Kidney glomerular epithelial cell (primary cell): ENCODE measurements at places on chromosomes 2 and 18.

DNA sequence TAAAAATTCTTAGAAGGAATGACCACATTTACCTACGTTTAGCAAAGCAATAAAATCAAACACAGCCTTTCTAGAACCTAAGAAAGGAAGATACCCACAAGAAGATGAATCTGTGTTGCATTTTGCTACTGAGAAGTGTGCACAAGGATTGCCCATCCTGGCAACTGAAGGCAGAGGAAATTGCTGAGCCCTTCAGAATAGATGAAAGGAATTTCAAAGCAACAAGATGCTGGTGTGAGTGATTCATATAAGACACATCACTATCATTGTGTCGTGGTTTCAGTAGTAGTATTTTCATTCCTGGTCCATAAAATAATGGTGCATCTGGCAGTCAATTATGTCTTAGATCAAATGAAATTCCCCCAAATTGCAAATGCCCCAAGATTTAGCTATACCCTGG lies 48.4 kb upstream of the ANKRD44 start:
- DNase-seq = peak; percentile 31

DNA sequence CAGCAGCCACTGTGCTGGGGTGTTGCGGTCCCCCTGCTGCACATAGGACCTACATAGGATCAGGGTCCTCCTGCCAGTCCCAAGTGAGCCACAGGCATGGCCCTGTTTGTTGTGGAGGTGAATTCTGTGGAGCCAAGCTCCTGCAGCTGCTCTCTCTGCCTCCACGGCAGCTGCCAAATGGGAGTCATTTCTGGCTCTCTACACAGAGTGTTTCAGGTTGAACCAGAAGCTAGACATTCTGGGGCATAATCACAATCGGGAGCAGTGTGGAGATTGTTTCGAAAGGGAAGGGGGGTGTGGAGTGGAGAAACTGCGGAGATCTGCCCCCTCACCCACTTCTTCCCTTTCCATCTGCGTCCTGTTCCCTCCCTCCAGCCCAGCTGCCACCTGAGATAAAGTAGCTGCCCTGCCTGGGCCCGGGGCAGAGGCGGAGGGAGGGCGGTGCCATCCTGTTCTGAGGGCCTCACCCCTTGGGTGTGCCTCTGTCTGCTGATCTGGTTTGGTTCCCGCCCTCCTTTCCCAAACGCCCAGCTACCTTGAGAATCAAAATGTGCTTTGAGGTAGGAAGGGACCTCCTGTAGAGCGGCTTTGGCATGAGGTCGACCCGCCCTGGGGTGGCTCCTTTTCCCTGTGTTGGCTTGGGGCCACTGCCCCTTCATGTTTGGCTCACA lies 139.4 kb downstream of the WDSUB1 start:
- DNase-seq = no peak

GRCh38 chr2:241595600-241596140 lies 37.1 kb downstream of the BOK start:
- no peak for DNase-seq

DNA sequence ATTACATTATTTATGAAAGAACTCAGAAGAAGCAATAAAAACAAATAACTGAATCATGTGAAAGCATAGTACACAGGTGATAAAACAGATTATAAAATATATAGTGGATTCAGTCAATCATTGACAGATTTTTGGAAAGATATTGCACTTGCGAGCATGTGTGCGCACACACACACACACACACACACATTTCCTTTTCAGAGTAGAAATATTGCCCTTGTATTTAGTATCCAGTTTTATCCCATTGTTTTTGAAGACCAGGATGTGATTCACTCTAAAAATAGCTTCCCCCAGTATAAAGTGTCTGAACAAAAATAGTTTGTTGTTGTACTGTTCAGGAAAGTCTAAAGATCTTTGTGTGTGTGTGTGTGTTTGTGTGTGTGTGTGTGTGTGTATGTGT lies 145.5 kb downstream of the CALCRL start:
- DNase-seq = peak; percentile 35

GRCh38 chr2:9179572-9180201 lies 26.9 kb upstream of the ASAP2 start:
- DNase-seq = peak; percentile 36

DNA sequence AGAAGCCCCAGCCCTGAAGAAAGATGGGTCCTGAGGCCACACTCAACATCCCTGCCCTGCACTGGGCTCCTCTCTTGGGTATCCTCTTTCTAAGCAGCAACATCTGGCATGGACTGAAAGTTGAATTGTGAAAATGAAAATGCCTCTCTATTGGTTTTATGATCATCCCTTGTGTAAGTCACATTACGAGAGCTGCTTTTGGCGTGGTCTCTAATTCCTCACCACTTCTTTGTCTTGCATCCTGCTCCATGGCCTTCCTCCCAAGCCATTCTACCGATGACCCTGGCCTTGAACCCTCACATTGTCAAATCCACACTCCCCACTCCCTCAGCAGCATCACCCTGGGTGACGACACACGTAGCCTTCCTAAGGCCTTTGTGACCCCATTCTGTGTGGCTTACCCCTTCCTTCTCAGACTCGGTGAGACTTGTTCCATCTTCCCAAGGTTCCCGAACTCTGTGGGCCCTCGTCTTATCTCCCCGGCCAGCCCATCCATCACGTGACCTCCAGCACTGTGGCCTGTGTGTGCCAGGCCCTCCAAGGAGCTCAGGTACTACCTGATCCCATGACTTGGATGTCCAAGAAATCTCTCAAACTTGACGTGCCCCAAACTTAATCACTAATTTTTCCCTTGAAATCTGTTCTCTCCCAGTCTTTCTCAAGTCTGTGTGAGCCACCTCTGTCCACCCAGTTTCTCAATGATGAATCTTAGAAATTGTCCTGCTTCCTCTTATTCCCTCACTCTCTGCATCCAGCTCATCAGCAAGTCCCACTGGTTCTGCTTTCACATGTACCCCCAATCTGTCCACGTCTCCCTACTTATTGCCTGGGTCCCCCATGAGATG lies 194.7 kb upstream of the HS6ST1 start:
- no peak for DNase-seq

DNA sequence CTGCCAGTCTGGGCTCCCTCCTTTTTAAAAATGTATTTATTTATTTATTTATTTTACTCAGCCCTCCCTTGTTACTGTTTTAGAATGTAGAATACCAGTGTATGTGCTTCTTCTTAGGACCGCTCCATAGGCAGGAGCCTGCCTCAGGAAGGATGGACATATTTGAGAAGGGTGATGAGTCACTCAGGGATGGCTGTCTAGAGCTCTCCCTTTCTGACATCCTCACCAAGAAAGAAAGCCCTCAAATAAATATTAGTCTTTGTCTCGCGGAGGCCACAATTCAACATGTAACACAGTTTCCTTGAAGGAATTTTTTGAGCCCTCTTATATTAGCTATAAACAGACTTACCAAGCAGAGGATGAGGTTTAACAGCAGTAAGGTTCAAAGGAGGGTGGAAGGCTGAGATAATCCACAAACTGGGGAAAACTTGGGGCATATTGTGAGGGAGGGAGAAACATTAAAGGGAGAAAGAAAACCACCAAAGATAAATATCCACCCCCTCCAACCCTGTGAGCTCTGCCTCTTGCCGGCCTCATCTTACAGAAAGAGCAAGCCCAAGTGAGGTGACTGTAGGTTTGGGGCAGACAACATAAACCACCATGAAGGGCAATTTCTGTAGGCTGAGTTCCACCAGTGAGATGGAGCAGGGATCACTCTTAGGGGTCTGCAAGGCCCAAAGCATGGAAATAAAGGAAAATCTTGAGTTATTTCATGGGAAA lies 163.4 kb downstream of the LRRTM1 start:
- no peak for DNase-seq

- no peak for DNase-seq
Observed at GRCh38 chr2:230872968-230873660, 8.4 kb downstream of the ITM2C start.

GRCh38 chr2:67466734-67467133 lies 69.6 kb downstream of the ETAA1 start:
- no peak for DNase-seq

DNA sequence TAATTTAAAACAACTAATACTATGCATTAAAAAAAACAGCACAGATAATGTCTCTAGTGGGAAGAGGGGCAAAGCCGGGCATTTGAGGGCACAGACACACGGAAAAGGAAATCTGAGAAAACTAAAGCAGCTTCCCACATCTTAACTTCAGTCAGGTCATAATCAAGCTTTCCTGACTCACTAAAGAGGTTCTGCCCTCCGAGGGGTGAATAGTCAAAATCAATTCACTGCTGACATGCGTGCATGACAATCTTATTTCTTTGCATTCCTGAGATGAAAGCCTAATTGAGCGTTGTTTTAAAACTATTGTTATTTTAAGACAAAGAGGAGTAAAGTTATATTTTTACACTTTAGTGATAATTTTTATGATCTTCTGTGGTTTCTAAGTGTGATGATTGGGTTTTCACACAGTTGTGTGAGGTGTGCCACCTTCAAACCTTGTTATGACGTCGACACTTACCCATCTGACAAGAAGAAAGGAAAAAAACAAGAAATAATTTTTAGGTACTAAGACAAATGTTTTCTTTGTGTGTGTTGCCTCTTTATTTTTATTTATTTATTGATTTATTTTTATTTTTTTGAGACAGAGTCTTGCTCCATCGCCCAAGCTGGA lies 90.9 kb downstream of the GATA6 start:
- no peak for DNase-seq

DNA sequence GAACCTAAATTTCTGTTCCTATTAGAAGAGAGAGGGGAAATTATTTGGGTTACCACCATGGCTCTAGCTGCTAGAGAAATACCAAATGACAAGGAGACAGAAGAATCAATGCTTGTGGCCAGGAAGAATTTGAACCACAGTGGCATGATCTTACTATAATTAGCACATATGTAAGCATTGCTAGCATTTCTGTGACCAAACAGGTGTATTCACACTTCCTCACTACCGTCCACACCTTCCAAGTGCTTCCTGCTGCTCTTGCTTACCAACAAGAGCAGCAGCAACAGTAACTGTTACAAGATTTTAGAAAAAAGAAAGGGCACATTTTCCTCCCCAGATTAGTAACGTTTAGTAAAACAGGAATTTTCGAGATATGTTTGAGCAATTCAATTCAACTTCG lies 60.5 kb downstream of the CDH7 start:
- DNase-seq = no peak

- DNase-seq = no peak
Observed at GRCh38 chr2:237732790-237733381, 65.7 kb upstream of the RBM44 start.

- DNase-seq = no peak
Observed at GRCh38 chr2:96647681-96648080, 5.1 kb downstream of the FER1L5 start.

DNA sequence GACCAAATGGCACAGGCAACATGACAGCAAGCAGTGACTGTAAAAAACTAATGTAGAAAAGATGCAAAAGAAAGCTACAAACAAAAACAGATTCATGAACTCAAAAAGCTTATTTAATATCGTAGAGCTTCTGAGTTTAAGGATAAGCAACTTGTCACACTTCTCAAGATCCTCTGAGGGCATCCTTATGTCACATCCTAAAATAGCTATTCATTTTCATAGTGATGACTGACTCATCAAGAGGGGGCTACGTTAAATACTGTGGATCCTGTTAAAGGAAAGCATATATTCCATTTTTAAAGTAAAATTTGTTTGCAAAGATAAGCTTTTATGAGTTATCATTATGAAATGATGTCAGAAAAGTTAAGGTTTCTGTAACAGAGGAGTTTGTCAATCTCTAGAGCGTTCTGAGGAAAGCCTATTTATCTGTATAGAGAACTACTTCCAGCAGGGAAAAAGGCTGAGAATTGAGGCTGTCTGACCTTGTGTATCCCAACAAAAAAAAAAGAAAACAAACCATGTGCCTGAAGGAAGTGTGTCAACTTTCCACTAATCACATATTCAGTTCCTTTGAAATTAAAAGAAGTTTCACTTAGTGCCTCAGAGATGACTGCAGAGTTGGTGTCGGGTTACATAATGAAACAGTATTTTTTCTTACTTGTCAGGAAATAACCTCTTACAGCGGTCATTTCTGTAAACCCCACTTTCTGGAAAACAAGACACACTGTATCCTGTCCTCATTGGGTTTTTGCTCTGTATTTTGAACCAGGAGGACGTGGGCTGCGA lies 115.5 kb downstream of the ESCO1 start:
- no peak for DNase-seq

GRCh38 chr2:118146315-118147283 lies 58.3 kb downstream of the INSIG2 start:
- no peak for DNase-seq

DNA sequence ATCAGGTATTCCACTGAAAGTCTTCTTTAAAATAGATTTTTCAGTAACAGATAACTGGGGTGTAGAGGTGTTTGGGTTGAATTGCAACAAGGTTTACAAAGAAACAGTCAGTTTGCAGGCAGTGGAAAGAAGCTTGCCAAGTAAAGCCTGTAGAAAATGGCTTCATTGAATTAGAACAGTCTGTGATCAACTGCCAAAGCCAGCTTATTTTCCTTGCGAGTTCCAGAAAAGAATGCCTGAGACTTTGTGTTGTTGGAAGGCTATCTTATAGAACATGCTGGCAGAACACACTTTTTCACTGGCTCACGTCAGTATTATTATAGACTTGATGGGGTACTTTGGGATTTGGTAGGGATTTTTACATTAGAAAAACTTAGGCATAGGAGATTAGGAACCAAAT lies 601.0 kb downstream of the XIRP2 start:
- no peak for DNase-seq

GRCh38 chr2:108587621-108588020 lies 53.4 kb downstream of the LIMS1 start:
- peak; percentile 41 for DNase-seq

DNA sequence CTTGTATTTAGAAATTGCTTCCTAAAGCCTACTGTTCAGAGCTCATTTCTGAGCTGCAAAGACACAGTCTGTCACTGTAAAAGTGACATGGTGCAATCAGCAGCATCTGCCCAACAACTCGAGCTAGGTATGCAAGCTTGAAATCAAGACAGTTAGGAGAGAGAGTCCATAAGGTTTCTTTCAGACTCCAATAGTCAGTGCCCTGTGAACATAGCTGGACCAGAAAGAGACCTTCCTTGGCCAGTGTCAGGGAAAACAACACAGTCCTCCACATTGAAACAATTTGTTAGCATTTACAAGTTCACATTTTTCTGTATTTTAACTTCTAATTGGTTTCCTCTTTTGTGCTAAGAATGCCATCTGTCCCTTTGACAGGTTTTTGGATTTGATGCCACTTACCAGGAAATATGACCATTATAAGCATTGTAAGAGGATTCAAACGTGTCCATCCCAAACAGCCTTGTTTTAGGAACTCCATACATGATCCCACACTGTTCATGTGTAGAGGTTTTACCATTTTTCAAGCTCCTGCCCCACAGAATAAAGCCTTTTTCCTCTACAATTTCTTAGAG lies 8.9 kb upstream of the MYCN start:
- DNase-seq = no peak

GRCh38 chr2:220811115-220811514 lies 761.0 kb downstream of the EPHA4 start:
- DNase-seq = no peak

- DNase-seq = no peak
Observed at GRCh38 chr2:231936491-231936890, 10.3 kb upstream of the NPPC start.
